ENCODE measurements at places on chromosomes 16 and 17.

- peak; percentile 61 for DNase-seq
Measured at GRCh38 chr16:2150418-2151187, 2.2 kb downstream of the RAB26 start.

DNA sequence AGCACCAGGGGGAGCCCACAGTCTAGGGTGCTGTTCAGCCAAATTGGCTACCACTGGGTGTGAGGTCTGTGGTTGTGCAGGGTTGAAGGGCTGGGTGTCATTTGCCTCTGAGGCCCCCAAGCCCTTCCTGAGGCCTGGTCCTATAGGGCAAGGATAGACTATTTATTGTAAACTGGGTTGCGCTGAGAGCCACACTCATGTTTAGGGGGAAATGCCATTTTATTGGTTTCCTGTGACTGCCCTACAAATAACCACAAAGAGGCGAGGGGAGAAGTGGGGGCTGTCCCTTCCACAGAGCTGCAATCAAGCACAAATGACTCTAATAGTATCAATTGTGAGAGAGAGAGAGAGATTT is 3.6 kb upstream of the ZCCHC14 start:
- no peak for DNase-seq

GRCh38 chr16:77374384-77374783 is 60.5 kb downstream of the ADAMTS18 start:
- DNase-seq = no peak

DNA sequence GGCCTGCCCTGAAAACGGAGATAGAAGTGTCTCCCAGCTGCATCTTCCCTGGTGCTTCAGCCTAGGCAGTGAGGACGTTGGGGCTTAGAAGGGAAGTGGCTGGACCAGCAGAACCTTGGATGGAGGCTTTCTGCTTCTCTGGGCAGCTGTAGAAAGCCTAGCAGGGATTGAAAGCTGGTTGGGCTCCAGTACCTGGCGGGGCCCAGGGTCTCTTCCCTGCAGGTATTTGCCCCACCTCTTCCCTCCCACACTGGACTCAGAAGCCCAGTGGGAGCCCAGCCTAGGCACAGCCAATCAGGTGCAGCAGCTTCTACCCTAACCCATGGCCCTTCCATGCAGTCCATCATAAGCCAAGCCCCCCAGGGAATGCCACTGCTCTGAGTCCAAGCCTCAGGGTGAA is 190.3 kb upstream of the IRX6 start:
- DNase-seq = no peak

GRCh38 chr16:88462396-88462795 is 9.3 kb downstream of the ZFPM1 start:
- no peak for DNase-seq

DNA sequence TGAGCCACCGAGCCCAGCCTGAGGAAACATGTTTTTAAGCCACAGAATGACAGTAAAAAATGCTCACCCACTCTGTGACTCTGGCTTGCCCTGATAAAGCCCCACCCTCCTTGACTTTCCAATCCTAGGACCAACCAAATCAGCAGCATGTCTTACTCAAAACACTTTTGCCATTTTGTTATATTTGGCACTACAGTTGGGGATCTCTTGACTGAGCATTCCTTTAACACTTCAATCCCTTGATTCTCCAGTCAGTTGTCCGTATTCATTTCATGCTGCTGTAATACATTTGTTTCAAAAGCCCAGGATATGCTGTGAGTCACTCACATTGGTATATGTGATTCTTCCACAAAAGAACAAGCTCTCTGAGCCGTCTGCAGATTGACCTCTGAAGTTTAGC is 8.2 kb downstream of the MYH3 start:
- DNase-seq = peak; percentile 17

GRCh38 chr17:1720856-1721386 is 3.6 kb upstream of the WDR81 start:
- peak; percentile 75 for DNase-seq

GRCh38 chr17:15431196-15431595 is 36.2 kb downstream of the CDRT4 start:
- peak; percentile 100 for DNase-seq

Measured in fibroblast of villous mesenchyme (primary cell).